Panc1 (cell line): ENCODE measurements at places on chromosomes 5 and 9.
A peak's percentile ranks its signal among the peaks of the same experiment; 100 is the strongest.

DNA sequence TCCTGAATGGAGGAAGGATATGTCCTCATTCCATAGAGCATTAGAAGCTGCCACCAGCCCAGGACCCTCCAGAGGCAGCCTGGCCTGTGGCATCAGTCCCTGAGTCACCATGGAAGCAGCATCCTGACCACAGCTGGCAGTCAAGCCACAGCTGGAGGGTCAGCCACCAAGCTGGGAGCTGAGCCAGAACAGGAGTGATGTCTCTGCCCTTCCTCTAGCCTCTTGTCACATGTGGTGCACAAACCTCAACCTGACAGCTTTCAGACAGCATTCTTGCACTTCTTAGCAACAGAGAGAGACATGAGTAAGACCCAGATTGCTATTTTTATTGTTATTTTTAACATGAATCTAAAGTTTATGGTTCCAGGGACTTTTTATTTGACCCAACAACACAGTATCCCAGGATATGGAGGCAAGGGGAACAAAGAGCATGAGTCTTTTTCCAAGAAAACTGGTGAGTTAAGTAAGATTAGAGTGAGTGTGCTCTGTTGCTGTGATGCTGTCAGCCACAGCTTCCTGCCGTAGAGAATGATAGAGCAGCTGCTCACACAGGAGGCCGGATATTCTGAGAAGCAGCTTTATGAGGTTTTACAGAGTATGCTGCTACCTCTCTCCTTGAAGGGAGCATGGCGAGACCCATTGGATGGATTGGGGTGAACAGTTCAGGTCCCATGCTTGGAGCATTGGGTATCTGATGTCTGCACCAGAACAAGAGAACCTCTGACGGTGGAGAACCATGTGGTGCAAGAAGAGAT lies 13.0 kb upstream of the CYFIP2 start:
- H3K36me3 ChIP-seq: no peaks in the 10 kb centered on the region
- no peaks in the 10 kb centered on the region for H3K4me1 ChIP-seq
- no peak overlapping the region for H3K4me3 ChIP-seq
- no peaks in the 10 kb centered on the region for H3K27me3 ChIP-seq
- DNase-seq: no peak

GRCh38 chr5:65015767-65016166 lies 247.0 kb downstream of the CWC27 start:
- no peak overlapping the region for H3K4me3 ChIP-seq
- no peak for DNase-seq
- H3K27ac ChIP-seq: no peak overlapping the region
- no peaks in the 10 kb centered on the region for H3K4me1 ChIP-seq

GRCh38 chr9:135051316-135052038 lies 36.0 kb upstream of the OLFM1 start:
- H3K4me1 ChIP-seq: no peaks in the 10 kb centered on the region
- H3K4me3 ChIP-seq: no peak overlapping the region
- H3K36me3 ChIP-seq: no peaks in the 10 kb centered on the region

- no peak for DNase-seq
- no peaks in the 10 kb centered on the region for H3K36me3 ChIP-seq
- no peaks in the 10 kb centered on the region for H3K27me3 ChIP-seq
- no peak overlapping the region for H3K4me3 ChIP-seq
- H3K27ac ChIP-seq: no peak overlapping the region
Observed at GRCh38 chr5:142998316-142999020, 228.3 kb downstream of the ARHGAP26 start.

GRCh38 chr5:135724617-135725016 lies 109.8 kb upstream of the SLC25A48 start:
- no peaks in the 10 kb centered on the region for H3K36me3 ChIP-seq
- no peak for DNase-seq
- peaks cover 6% of the 10 kb centered on the region for H3K27me3 ChIP-seq
- H3K4me3 ChIP-seq: no peak overlapping the region
- no peaks in the 10 kb centered on the region for H3K4me1 ChIP-seq

GRCh38 chr9:112863746-112864145 lies 26.9 kb downstream of the SLC46A2 start:
- no peaks in the 10 kb centered on the region for H3K36me3 ChIP-seq
- no peaks in the 10 kb centered on the region for H3K4me1 ChIP-seq
- no peaks in the 10 kb centered on the region for H3K27me3 ChIP-seq
- no peak overlapping the region for H3K4me3 ChIP-seq
- H3K27ac ChIP-seq: no peak overlapping the region
- DNase-seq: no peak

DNA sequence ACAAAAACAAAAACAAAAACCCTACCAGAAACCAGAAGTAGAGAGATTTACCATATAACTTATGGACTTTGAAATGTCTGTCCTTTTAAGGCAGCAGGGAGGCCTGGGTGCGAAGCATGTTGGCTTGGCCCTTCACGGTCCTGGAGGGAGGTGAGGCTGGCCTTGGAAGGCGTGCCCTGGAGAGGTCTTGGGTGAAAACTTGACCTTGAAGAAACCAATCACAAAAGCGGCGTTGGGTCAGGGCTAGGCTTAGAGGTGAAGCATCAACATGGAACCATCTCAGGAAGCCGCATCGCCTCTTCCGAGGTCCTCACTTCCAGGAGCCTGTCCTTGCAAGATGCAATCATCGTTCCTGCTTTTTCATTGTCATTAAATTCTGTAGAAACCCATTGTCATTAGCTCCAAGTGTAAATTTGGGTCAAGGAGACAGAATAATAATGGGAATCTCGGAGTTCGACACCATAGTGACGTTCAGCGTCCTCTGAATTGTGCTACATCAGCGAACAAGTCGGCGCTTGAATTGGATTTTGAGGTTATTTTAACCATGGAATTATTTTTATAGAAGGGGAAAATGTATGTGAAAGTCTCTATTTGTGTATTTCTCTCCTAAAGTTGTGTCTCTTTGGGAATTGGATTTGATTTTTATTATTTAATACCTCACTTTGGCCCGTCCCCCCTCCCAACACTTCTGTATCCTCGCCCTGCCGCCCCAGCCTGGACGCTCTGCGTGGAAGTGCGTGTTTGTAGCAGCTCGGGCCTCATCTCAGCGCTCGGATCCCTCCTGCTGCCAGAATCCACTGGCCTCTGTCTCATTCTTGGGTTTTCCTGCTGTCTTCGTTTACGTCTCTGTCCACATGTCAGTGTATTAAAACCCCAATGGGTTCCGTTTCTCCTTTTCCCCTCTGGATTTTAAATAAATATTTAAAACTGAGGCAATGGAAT lies 11.1 kb upstream of the ORM1 start:
- H3K27me3 ChIP-seq: no peaks in the 10 kb centered on the region
- no peak for DNase-seq
- no peak overlapping the region for H3K27ac ChIP-seq
- H3K4me3 ChIP-seq: no peak overlapping the region
- no peaks in the 10 kb centered on the region for H3K36me3 ChIP-seq

GRCh38 chr9:93575796-93576257 lies 557 bp upstream of the PHF2 start:
- H3K27me3 ChIP-seq: no peaks in the 10 kb centered on the region
- H3K27ac ChIP-seq: peak overlapping the region; percentile 69; the same call in 1 of the 2 replicates
- H3K36me3 ChIP-seq: no peaks in the 10 kb centered on the region; the same call in 1 of the 2 replicates

DNA sequence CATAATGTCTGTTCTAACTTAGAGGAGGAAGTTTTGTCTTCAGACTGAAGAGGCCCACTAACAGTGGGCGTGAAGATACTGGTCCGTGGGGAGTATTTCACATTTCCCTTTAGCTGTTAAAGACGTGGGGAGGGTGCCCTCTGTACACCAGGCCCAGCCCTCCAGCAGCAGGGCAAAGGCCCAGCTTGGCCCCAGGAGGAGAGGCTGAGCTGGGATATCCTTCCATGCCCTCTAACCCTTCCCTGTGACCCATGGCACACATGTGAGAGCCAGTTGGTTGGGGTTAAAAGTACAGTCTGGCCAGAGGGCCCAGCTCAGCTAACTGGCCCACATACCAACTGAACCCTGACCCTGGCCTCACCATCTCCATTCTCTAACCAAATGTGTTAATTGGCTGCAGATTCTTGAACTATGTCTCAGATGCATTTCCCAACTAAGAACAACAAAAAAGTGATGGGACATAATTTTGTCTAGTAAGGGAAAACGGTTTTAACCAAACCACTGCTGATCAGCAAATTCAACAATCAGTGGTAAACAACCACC lies 74.4 kb downstream of the LHFPL2 start:
- H3K4me3 ChIP-seq: no peak overlapping the region
- H3K36me3 ChIP-seq: no peaks in the 10 kb centered on the region
- no peak for DNase-seq
- no peaks in the 10 kb centered on the region for H3K27me3 ChIP-seq
- H3K27ac ChIP-seq: no peak overlapping the region
- peaks cover 8% of the 10 kb centered on the region; the same call in 1 of the 2 replicates for H3K4me1 ChIP-seq

DNA sequence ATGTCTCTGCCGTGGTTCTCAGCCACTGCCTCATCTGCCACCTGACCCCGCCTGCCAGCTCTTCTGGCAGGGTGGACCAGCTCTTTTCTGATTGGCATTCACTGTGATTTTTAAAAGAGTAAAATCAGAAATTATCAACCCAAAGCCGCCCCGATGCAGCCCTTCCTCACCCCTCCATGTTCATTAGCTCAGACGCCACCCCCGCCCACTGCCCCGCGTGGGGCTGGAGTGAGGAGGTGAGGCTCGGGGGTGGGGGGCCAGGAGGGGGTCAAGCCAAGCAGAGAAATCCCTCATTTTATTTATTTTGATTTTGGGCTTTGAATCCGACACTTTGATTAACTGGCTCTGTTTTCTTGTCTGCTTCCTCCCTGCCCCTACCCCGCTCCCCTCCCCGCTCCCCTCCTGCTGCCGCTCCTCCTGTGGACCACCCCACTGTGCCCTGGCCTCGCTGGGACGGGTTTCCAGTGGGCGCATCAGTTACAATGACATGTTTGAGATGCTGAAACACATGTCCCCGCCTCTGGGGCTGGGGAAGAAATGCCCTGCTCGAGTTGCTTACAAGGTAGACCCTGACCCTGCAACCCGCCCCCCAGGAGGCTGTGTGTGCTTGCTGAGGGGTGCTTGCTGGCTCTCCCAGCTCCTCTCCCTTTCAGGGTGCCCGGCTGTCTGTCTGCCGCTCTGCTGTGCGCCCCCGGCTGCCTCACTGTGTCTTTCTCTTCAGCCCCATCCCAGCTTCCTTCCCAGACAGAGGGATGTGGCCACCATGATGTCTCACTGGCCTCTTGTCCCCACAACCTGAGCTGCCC lies 224.9 kb downstream of the CACNA1B start:
- DNase-seq: no peak
- no peaks in the 10 kb centered on the region for H3K4me1 ChIP-seq
- no peak overlapping the region for H3K4me3 ChIP-seq
- H3K27me3 ChIP-seq: no peaks in the 10 kb centered on the region
- no peak overlapping the region for H3K27ac ChIP-seq

DNA sequence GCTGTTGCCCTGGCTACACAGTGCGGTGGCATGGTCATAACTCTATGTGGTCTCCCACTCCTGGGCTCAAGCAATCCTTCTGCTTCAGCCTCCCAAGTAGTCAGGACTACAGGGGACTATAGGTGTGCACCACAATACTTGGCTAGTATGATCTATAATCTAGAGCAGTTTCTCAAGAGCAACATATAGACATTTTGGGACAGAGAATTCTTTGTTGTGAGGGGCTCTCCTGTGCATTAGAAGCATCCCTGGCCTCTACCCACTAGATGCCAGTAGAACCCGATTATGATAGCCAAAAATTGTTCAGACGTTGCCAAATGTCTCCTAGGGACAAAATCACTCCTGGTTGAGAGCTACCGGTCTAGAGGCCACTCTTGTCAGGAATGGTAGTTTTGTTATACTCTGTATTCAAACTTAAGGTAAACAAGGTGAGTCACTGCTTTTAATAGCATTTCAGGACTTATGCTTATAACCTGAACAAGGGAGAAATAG lies 7.2 kb downstream of the ANKHD1 start:
- H3K4me1 ChIP-seq: peaks cover 24% of the 10 kb centered on the region
- no peak overlapping the region for H3K4me3 ChIP-seq
- no peaks in the 10 kb centered on the region for H3K27me3 ChIP-seq
- DNase-seq: no peak

- H3K27me3 ChIP-seq: no peaks in the 10 kb centered on the region
- H3K4me3 ChIP-seq: no peak overlapping the region
- no peak overlapping the region for H3K27ac ChIP-seq
- H3K36me3 ChIP-seq: no peaks in the 10 kb centered on the region
Observed at GRCh38 chr5:52947851-52948250, 41.3 kb upstream of the ITGA2 start.

DNA sequence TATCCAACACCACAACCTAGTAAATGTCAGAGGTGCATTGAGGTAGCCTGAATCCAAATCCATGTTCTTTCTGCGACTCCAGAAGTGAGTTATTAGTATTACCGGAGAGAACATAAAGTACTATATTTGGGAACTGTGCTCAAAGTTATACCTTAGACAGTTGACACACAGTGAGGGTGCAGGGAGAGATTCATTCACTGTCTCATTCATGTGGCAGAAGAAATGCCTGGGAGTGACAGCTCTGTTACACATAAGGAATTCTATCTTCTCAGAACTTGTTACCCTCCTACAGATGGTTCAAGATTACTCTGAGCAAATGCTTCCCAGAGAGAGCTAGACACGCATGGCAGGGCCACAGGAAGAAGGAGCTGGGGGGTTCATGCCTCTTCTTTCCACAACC lies 103.0 kb downstream of the ATP10B start:
- no peak for DNase-seq
- H3K27ac ChIP-seq: no peak overlapping the region
- no peaks in the 10 kb centered on the region for H3K27me3 ChIP-seq
- H3K36me3 ChIP-seq: no peaks in the 10 kb centered on the region

GRCh38 chr5:129856325-129856724 lies 47.9 kb upstream of the CHSY3 start:
- no peaks in the 10 kb centered on the region for H3K36me3 ChIP-seq
- 0 out of 2 replicates have a peak, but pooled peaks cover 2% of the 10 kb centered on the region for H3K27me3 ChIP-seq
- DNase-seq: no peak
- no peak overlapping the region for H3K27ac ChIP-seq

DNA sequence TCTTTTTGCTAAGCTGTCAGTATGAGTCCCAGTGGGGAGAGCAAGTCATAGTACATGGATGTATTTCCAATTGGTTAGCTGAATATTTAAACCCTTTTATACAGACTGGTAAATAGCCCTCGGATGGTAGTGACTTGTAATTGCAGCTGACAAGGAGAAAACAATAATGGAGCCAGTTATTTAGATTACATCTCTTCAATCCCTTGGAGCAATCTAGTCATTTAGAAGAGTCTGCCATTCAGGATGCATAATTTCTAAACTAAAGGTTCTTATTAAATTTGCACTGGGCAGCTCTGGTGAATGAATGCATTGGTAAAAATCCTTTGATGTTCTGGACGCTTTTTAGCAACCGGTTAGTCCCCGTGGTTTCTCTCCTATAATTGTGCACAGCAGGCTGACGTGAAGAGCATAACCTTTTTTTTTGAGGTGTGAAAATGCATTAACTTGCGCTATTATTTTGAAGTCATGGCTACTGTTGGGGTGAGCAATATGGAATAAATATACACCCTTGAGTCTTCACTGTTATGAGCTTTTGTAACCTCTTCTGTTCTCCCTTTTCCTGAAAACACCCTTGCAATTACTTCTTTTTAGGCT lies 158.6 kb upstream of the CD180 start:
- H3K4me1 ChIP-seq: no peaks in the 10 kb centered on the region
- no peaks in the 10 kb centered on the region for H3K36me3 ChIP-seq
- no peaks in the 10 kb centered on the region for H3K27me3 ChIP-seq
